ENCODE measurements at places on chromosomes 13 and 19.

DNA sequence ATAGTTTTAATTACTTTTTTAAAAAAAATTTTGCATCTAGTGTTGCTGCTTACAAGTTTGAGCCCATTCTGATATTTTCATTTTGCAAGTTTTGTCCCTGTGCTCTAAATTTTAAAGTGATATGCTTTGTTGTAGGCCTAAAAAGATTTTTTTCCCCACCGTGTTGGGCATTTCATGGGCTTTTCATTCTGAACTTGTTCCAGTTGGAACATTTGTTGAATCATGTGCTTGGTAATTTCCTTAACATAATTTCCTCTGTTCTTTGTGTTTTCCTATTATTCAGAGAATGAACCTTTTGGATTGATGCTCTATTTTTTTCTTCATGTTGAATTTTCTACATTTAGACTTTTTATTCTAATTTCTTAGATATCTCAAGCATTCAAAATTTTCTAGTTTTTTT lies 206.4 kb upstream of the SPRY2 start:
- no peak for DNase-seq

DNA sequence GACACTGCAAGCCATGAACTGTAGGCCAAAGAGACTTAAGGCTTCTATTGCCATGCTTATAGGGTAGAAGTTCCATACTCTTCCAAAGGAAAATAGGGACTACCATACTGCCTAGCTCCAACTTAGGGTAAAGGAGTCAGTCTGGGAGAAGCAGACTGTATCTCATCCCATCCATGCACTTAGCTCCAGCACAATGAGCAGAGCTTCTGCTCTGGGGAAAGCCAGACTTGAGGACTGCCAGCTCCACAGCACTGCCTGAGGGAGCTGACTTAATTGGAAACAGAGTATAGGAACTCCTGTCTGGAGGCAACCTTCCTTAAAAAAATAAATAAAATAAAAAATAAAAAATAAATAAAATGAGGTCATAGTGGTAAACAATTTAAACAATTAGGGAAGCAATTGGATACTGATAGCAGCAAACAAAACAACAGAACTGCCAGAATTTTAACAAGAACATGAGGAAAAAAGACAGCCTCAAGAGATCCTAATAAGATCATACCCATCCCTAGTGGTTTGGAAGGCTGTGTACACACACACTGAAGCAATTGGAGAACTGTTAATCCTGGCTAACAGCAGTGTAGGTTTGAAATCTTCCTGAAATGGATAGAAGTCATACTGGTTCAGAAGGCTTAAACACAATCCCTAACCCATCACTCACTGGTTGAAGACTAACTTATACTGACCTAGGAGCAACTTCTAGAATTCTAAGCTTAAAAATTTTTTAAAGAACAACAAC lies 550.1 kb downstream of the TBC1D4 start:
- no peak for DNase-seq

- peak; percentile 19 for DNase-seq
These were observed 10.8 kb downstream of the KRI1 start for GRCh38 chr19:10554760-10555609.

DNA sequence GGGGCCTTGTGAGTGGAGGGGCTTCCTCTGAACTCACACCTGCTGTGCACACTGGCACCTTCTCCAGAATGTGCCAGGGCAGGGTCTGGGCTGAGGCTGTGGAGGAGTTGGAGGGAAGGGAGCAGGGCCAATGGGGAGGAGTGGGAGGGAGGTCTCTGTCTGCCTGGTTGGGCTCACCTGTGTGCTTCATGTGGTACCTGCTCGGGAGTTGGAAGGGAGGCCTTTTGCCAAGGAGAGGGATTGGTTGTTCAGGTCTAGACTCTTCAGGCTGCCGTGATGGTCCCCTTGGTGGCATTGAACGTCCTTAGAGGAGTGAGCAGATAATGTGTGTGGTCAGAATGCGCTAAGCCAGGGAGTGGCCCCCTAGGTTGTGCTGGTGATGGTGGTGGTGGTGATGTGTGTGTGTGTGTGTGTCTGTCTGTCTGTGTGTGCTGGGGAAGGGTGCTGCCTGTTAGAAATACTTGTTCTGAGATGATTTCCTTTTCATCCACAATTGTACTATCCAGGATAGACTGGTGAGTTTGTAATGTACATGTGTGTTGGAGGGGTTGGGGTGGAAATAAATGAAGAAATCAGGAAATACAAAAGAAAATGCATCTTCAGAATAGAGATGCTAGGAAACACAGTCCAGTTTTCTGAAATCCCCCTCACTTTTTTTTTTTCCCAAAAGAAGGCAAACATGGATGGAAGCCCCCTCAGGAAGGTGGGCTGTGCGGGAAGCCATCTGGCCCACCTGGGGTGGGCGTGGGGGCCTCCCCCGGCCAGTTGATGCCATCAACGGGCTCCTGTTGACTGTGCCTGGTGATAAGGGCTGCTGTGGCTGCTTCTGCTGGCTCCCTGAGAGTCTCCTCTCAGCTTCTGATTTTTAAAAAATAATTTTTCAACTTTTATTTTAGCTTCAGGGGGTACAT lies 140.5 kb upstream of the ZNF536 start:
- no peak for DNase-seq

DNA sequence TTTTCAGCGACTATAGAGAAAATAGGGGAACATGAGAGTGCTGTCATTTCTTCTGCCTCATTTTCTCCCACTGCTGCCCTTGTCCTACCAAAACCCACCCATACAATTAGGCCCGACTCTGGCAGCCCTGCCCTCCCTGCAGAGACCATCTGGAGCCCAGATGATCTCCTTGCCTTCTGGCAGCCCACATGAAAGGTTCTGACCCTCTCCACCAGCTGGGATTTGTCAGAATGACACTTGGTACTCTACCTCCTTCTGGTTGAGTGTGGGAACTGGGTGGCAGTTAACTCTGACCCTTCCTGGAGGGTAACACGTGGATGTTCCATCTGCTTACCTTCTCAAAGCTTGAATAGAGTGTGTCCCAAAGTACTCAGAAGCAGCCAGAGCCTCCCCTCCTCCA lies 21.0 kb upstream of the SIAH3 start:
- no peak for DNase-seq

GRCh38 chr19:7356899-7357627 lies 8.3 kb downstream of the ARHGEF18 start:
- no peak for DNase-seq

DNA sequence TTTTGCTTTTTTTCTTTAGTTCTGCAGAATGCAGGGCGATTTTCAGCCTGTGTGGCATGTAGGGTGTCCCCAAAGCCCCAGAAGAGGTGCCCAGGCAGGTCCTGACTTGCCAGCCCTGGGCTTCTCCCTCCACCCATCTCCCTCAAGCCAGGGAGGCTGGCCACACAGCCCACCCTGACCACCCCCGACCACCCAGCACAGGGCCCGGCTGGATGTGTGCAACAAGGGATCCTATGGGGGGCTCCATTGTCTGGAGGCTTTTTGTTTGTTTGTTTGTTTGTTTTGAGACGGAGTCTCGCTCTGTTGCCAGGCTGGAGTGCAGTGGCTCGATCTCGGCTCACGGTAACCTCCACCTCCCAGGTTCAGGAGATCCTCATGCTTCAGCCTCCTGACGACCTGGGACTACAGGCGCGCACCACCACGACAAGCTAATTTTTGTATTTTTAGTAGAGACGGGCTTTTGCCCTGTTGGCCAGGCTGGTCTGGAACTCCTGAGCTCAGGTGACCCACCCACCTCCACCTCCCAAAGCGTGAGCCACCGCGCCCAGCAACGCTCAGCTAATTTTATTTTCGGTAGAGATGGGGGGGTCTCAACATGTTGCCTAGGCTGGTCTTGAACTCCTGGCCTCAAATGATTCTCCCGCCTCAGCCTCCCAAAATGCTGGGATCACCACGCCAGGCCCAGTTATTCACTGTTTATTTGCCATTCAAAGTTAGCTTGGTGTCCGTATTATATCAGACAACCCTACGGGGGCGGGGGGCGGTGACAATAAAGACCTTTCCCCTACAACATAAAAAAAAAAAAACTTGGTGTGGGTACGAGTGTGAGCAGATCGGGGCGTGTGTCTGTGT lies 7.8 kb upstream of the MKNK2 start:
- no peak for DNase-seq

DNA sequence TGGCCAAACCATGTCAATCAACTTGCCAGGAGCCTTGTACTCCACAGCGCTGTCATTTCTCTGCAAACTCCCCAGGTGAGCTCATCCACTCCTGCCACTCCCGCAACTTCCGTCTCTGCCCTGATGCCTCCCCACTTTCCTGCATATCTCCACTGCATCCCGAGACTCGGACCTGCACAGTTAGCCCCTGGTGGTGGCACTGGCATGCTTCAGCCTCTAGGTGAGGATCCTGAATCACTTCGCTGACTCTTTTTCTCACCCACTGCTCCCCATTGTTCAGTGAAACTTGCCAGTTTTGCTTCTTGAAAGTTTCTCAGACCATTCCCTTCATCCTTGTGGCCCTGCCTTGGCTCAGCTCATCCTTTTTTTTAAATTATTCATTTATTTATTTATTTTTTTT lies 3.4 kb upstream of the CTU1 start:
- DNase-seq, result no peak

- DNase-seq, result no peak
These were observed 148.5 kb downstream of the ZNF486 start for GRCh38 chr19:20315543-20315942.

GRCh38 chr19:50430888-50431342 lies 1.8 kb upstream of the MYBPC2 start:
- DNase-seq, result no peak

DNA sequence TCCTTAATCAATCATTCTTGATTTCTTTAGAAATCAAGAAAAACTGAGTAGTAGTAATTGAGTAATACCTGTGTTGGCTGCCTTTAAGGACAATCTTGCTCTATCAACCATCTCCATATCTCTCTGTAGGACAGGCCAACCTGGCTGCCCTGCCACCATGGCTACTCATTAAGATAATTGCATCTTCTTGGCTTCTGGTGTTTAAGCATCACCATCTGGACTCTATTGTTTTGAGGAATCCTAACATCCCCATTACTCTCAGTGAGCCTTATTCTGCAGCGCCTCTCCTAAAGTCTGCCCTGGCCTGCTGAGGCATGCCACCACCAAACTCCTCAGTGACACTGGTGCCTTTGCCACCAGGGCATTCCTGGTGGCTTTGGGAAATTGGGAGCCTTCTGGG lies 442.6 kb upstream of the ZNF507 start:
- DNase-seq, result no peak

- DNase-seq, result no peak
These were observed at the start of gene LGI4 for GRCh38 chr19:35134601-35135242. LGI4 (minus strand) TSS chr19:35135059; CDS start chr19:35134680, 379 bp downstream.

DNA sequence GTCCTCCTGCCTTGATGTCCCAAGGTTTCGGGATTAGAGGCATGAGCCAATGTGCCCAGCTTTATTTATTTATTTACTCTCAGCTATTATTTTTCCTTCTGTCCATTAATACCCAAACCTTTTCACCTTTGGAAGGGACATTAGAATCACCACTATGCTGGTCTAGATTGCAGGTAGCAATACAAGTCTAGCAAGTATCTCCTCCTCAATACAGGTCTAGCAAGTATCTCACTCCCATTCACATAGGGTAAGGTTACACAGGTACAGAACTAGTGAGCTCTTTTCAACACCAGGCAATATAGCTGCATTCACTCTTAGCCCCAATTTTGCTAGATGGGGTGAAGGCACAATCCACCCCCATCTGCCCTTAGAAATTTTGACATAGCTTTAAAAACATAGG lies 17.4 kb upstream of the SPRYD7 start:
- DNase-seq, result no peak

DNA sequence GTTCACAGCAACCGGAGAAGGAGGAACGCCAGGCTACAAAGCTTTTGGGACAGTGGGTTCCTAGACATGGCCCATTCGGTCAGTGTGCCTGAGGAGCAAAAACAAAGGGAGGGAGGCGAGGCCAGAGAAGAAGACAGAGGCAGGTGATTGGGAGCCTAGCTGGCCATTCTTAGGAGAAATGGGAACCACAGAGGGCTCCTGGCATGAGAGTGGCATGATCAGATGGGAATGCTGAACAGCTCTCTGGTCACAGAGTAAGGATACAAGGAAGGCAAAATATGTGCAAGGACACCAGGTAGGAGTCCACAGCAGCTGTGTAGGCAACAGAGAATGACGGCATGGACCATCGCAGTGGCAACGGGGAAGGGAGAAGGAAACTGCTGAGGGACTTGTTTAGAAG lies 82.4 kb downstream of the EFNB2 start:
- no peak for DNase-seq

DNA sequence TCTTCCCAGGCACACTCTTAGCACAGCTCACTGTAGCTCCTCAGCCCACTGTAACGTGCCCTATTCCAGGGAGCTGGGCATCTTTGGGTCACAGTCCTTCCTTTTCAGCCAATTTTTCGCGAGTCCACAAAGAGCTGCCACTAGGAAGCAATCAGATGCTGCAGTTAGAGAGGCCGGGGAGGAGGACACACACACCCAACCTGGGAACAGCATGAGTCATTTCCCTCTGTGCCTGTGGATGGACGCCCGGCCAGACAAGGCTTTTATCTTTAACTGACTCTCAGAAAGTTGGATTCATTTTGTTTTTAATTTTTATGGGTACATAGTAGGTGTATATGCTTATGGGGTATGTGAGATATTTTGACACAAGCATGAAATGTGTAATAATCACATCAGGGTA lies 918.6 kb downstream of the UQCRFS1 start:
- no peak for DNase-seq

DNA sequence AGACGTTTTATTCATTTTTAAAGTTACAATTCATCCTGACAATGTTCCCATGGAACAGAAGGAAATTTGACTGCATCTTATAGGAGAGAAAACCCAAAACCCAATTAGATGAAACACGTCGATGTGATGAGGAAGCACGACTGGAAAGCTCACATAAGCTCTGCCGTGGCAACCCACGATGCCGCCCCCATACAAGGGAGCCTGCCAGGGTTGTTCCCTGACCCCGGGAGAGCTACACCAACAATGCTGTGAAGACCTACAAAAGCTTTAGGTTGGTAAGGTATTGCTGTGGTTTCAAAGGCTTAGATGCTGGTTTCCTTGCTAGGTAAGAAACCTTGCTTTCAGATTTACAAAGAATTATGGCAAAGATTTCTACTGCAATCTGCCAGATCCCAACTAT lies 393.1 kb downstream of the KLF12 start:
- no peak for DNase-seq

DNA sequence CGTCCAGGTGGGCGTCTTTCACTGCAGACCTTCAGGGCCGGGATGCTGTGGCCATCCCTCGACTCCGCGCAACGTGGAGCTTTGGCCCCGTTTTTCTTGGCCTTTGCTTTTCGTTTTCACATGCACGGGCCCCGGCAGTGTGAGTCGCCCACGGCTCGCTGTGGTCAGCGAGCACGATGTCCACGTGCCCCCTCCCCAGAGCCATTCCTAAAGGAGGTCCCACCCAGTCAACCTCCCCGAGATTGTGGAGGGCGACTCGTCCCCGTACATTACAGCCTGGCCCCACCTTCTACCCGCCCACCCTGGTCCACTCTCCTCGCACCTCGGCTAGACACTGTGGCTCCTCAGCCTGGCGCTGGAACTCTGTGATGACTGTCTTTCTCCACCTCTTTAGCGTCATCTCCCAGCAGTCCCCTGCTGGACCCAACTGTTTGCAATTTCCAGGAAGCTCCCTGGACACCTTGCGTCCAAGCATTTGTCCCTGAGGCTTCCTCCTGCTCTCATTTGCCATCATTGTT lies 405 bp downstream of the ZNF446 start:
- no peak for DNase-seq
